Stimulated activated CD4-positive, alpha-beta T cell treated with anti-CD3 and anti-CD28 coated beads, TNF-alpha, amount 100 ng/mL, for 1 hour (primary cell): ENCODE measurements at places on chromosomes 3 and 15.

DNA sequence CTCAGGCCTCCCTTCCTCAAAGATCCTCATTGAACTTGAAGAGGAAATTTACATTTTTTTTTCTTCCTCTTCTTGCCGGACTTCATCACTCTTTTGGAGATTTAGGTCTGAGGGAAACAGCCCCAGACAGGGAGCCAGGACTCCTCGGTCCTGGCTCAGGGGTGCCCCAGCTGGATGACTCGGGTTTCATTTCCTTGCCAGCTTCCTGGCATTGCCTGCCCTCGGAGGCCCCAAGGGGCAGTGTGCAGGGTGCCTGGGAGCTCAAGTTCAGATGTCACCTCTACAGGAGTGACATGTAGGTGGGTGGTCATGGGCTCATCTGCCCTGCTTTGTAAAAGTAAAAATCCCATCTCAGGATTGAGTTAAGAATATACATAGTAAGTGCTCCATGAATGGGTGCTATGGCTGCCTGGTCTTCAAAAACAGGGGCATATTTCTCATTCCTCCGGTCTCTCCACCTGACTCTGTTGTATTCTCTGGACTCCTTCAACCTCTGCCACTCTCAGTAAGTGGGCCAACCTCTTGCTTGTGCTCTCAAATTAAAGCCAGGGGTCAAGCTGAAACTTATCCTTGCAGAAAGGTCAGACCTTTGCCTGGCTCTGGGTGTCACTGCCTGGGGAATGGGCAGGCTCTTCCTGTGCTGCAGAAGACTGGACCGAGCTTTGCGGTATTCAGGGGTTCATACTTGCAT lies 51.8 kb downstream of the SMAD6 start:
- DNase-seq, result no peak

DNA sequence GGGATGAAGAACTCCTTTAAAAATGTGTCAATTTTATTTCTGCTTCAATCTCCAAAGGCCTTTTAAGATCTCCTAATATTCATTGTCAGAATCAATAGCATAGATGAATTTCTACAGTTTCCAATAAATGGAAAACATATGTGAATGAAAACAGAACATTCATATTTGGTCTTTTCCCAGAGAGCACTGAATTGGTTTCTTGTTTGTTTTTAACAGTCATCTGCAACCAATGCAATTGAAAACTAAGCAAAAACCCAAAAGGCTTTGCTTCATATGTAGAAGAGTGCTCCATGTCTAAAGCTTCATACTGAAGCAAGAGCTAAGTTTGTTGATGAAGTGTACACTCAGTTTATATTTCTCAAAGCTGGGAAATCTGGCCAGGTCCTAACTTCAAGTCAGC lies 426.5 kb upstream of the CDIN1 start:
- no peak for DNase-seq

GRCh38 chr3:40585381-40586016 lies 60.7 kb downstream of the ZNF621 start:
- no peak for DNase-seq

DNA sequence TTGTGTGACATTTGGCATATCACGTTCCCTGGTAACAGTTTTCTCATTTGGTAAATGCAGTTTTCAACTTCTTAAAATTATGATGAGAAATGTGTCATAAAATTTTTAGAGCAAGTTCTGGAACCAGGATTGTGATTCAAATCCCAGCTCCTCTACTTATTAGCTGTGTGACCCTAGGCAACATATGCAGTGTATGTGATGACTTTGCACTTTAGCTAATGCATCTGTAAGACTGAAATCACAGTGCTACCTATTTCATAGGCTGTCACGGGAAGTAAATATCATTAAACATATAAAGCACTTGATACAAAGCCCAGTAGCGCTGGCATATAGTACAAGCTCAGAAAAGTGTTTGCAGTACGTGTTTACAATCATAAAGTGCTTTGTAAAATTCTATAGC lies 419.4 kb downstream of the GRM7 start:
- no peak for DNase-seq
